Ecto neural progenitor cell (in vitro differentiated cells): ENCODE measurements at places on chromosomes 12 and 14.
A peak's percentile ranks its signal among the peaks of the same experiment; 100 is the strongest.

- DNase-seq = no peak
Observed at GRCh38 chr12:28294300-28294699, 104.0 kb downstream of the CCDC91 start.

DNA sequence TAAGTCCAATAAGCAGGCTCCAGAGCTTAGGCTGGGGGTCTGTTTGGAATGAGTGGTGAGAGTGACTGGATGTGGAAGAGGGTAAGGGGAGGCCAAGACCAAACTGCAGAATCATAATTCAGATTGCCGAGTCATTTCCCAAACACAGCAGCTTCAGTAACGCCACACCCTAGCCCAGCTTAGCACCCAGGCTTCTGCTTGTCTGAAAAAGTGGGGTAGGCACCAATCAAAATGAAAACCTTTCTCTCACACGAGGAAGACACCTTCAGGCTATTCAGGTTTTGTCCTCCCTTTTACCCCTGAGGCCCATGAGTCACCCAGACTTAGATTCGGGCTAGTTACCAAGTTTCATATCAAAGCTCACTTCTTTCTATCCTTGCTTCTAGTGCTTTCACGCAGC is 306.1 kb downstream of the DAD1 start:
- DNase-seq = no peak

- no peak for DNase-seq
Observed at GRCh38 chr12:92814584-92814983, 111.8 kb downstream of the PLEKHG7 start.

GRCh38 chr14:40318211-40318719 is 886.0 kb upstream of the FBXO33 start:
- DNase-seq = no peak

DNA sequence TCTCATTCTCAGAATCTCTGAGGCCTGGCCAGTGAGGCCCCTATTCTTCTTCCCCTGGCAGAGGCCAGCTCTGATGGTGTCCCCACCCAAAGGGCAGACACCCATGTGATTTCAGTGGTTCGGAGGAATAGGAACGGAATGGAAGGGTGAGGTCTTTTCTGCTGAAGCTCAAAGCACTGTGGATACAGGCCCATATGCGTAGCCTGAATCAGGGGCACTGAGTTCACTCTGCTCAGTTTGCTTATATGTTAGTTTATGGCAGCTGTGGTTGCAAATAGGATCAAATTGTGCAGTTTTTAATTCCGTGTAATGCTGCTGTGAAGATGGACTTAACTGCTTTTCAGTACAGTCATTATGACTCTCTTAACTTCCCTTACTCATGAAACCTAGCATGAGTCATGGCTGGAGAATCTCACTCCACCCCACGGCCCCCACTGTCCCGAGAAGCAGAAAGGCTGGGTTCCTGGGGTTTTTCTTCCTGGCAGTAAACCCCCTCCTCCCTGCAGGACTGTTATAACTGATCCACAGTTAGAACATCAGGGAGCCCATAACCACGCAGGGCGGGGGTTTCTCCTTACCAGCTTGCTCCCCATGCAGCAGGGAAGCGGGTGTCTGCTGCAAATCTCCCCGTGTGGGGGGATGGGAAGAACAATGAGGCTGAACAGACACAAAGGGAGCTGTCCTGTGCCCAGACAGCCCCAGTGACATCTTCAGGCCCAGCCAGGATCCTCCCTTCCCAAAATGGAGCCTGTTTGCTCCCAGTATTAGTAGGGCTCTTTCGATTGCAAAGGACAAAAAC is 122.7 kb downstream of the SLC38A6 start:
- peak; percentile 47 for DNase-seq

DNA sequence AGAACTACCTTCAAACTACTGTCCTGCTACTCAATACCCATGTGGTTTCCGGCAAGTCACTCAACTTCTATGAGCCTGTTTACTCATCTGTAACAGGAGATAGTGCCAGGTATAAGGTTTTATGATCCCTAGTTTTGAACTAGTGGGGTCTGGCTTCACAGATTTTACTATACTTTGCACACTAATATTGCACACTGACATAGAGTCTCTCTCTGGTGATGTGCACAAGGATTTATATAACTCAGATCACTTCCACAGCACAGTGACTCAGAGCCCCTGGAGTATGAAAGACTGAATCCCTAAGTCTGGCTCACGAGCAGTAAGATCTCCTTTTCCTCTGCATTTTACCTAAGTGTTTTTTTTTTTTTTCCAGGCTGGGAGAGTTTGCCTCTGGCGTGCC is 69.7 kb upstream of the SLC38A2 start:
- no peak for DNase-seq

GRCh38 chr12:32512379-32512778 is 113.0 kb downstream of the FGD4 start:
- no peak for DNase-seq

DNA sequence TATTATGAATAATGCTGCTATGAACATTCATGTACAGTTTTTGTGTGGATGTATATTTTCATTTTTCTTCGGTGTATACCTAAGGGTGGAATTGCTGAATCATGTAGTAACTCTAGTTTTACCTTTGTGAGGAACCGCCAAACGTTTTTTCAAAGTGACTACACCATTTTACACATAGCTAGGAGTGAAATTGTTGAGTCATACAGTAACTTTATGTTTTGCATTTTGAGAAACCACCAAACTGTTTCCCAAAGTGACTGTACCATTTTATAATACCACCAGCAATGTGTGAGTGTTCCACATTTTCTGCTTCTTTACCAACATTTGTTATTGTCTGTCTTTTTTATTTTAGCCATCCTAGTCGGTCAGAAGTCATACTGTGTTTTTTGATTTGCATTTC is 3.1 kb upstream of the TPH2 start:
- no peak for DNase-seq

DNA sequence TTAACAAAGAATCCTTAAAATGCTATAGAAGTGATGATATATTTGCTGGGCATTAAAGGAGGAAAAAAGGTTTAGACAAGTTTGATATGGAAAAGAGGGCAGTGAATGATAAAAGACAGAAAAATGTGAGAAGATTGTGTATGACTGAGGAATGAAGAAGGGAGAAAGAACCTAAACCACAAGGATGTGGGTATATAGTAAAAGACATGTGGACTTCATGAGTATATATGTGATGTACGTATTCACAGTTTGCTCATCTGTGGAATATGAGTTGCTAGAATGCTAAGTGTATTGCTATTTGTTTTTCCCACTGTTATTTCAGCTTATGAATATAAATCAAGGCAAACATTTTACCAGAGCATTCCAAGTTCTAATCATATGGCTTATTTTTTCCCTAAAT is 2.1 kb upstream of the SLC16A7 start:
- no peak for DNase-seq

DNA sequence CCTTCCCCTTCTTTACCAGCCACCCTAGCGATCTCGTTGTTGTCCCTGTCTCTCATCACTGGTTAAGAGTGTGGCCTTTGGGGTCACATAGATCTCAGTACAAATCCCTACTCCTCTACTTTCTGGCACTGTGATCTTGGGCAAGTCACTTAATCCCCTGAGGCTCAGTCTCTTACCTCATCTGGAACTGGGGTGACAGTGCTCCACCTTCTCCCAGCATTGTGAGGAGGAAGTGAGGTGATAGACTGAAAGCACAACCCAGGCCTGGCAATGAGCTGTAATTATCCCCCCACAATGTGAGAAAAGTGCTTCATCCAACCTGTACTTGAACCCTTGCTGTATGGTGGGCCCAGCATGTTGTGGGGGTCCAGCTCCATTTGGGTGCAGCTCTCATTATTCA is 48.0 kb downstream of the IRAK3 start:
- no peak for DNase-seq

DNA sequence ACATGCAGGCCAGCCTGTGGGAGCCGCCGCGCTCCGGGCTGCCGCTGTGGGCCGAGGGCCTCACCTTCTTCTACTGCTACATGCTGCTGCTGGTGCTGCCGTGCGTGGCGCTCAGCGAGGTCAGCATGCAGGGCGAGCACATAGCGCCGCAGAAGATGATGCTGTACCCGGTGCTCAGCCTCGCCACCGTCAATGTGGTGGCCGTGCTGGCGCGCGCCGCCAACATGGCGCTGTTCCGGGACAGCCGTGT is 2.9 kb downstream of the TMEM121 start:
- no peak for DNase-seq

- DNase-seq = no peak
Observed at GRCh38 chr12:130804216-130804615, 34.8 kb downstream of the STX2 start.

DNA sequence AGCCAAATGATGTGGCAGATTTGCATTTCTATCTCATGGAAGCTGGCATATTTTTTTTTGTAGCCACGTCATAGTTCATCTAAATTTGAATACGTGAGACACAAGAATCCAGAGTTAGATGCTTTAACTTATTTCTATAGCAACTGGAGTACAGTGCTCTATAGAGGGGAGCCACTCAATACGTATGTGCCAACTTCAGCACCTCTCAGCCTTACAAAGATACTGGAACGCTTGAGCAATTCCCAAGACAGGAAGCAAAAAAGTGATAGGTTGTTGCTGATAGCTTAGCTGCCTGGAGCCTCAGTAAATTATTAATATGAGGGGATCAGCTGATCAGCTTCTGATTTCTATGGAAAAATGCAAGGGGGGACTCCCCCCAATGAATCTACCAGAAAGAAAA is 24.1 kb upstream of the PELI2 start:
- no peak for DNase-seq

GRCh38 chr14:32584079-32584478 is 255.0 kb downstream of the AKAP6 start:
- no peak for DNase-seq

DNA sequence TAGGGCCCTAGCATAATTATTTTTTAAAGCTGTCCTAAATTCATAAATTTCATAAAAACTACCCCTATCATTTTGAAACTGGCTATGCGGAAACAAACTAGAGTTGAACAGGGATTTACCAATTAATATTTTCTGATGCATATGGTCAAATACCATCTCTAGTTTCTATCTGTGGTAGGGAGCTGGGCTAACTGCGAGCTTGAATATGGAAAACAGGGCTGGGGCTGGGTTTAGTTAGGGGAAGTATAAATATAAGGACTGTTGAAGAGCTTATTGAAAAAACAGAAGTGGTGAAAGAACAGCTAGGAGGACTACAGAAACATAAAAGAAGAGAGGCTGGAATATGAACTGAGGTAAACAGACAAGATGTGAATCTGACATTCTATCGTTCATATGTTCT is 91.8 kb downstream of the SLC38A1 start:
- DNase-seq = no peak

DNA sequence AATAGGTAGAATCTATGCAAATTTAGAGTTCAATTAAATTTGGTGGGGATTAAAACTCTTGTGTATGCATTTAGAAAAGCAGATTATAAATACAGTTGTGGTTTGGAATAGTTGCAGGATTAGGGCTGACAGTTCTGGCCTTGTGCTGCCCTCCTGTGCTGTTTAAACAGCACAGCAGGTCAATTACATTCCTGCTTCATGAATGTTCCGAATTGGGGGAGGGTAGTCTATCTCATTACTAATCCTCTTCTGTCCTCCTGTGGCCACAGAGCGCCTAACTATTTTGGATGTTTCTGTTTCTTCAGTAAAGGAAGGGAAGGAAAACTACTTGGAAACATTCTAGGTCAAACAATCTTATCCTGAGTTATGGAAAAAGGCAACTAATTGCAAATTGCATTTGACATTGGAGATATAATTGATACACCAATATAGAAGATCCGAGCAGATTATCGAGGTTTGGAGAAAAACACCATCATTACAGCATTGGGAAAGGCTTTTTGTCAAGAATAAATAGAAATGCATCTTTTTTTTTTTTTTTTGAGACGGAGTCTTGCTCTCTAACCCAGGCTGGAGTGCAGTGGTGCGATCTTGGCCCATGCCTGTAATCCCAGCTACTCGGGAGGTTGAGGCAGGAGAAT is 8.7 kb upstream of the GPR19 start:
- DNase-seq = peak; percentile 66

GRCh38 chr12:106068296-106068695 is 70.5 kb downstream of the NUAK1 start:
- DNase-seq = peak; percentile 24

GRCh38 chr12:10031321-10031720 is 839 bp downstream of the CLEC9A start:
- no peak for DNase-seq

- peak; percentile 59 for DNase-seq
Observed at GRCh38 chr14:55532645-55533344, 47.2 kb upstream of the KTN1 start.

GRCh38 chr12:39431002-39431796 is 11.7 kb downstream of the KIF21A start:
- DNase-seq = no peak

- DNase-seq = no peak
Observed at GRCh38 chr14:63972323-63972932, 119.6 kb downstream of the SYNE2 start.

- no peak for DNase-seq
Observed at GRCh38 chr12:47942614-47943225, 20.7 kb upstream of the TMEM106C start.

- no peak for DNase-seq
Observed at GRCh38 chr14:25103271-25103670, 53.3 kb upstream of the STXBP6 start.

- DNase-seq = no peak
Observed at GRCh38 chr14:97921296-97921695, 1124.1 kb downstream of the VRK1 start.

GRCh38 chr12:6200256-6201212 is at the start of gene CD9:
Gene CD9, plus strand, starts transcription at chr12:6200400. Its CDS starts 100 bp downstream, at chr12:6200500.
- peak; percentile 70 for DNase-seq

- DNase-seq = no peak
Observed at GRCh38 chr14:70009961-70010360, 130.7 kb downstream of the SMOC1 start.

DNA sequence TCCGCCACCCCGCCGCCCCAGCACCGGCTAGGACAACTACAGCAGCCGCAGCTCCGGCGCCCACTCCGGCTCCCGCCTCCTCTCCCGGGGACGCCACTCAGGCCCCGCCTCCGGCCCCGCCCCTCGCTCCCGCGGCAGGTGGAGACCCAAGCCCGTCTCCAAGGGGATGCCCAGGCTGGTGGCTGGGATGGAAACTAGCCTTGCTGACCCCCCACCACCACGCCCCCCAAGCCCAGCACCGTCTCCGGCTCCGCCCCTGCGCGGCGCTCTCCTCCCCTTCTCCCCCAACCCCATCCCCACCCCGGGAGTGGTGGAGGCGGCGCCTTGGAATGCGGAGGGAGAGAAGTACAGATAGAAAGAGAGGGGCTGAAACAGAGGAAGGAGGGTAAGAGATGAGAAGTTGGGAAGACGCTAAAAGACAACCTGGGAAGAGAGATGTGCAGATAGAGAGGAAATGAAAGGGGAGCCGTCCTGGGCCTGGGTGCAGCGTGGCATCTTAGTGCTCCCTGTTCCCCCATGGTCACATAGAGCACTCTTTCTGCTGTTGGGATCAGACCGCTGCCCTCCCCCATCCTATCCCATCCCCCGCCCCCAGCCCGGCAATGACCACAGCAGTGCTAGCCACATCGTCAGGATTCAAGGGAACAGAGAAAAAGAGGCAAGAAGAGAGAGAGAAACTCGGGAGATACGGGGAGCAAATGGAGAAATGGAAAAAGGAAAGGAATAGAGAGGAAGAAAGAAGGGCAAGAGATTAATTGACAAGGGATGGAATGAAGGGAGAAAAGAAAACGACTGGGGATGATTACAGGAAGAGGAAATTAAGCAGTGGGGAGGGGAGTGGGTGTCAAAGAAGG is at the start of gene ITGA7:
Gene ITGA7 (minus strand): TSS at position 64 of the 854 bp plus-strand sequence. CDS start 222 bp downstream, outside the sequence.
- DNase-seq = peak; percentile 99
